ENCODE measurements at places on chromosomes 7 and 10.

DNA sequence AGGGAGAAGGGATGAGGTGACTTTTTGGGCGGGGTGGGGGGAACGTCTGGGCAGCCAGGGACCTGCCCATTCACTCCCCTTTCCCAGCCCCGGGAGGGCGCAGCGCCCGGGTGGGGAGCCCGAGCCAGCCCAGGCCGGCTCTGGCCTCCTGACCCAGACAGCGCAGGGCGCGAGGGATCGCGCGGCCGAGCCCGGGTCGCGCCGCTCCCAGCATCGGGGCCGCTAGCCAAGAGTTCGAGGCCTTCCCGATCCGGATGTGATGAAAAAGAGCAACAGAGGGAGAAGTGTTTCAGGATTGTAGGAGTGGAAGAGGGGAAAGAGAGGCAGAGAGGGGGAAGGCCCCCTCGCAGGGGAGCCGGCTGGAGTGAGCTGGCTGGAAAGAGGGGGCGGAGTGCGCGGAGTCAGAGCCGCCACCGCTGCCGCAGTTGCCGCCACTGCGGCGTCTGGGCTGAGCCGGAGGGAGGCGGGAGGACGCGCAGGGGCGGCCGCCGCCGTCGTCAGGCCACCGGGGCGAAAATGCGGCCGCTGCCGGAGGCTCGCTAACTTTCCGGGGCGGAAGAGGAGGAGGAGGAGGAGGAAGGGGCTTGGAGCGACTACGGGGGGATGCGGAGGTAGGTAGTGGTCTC is at the start of gene MDFIC:
Gene MDFIC, plus strand, starts transcription at position 69 of the 626 bp plus-strand sequence. CDS start 940 bp downstream, outside the sequence.
- peak; percentile 52 for DNase-seq

- DNase-seq = no peak
Measured at GRCh38 chr7:85719981-85720953, 533.4 kb upstream of the SEMA3D start.

GRCh38 chr7:51141451-51142003 is 175.1 kb downstream of the COBL start:
- peak; percentile 28 for DNase-seq

- no peak for DNase-seq
Measured at GRCh38 chr7:128204455-128204854, 36.6 kb upstream of the LEP start.

GRCh38 chr10:43931308-43931930 is 282.7 kb upstream of the ZNF32 start:
- DNase-seq = no peak

DNA sequence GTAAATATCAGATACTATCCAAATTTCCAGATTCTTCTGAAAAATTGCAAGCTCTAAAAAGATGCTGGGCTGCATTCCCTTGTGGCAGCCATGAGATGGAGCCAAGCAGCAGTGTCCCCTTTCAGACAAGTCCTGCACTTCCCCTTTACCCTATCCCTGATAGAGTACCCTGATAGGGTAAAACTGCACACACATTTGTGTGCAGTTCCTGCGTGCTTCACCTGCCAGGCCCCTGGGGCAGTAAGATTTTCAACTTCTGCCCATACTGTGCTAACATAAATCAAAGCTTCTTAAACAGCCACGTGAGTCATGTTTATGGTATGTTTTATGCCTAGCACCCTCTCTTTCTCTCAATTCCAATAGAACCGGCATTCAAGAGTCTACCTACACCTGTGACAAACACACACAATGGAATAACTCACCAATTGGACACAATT is 52.2 kb downstream of the IFIT5 start:
- DNase-seq = no peak

DNA sequence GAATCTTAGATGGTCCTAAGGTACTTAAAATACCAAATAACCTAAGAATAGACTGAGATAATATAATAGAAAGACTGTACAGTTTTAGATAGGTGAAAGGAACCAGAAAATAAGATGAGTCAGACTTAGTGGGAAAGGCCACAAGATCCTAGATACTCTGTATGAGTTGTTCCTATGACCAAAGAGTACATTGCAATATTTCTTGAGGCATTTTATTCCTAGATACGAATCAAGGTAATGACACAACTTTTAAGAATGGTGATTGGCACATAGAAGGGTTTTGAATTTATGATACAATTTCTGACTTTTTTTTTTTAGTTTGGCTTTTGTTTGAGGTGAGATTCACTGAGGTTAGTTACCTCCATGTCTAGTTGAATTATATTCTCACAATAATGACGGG is 30.2 kb downstream of the MGAM start:
- no peak for DNase-seq
